Activated CD4-positive, alpha-beta T cell treated with anti-CD3 and anti-CD28 coated beads, Interleukin-2, amount 50 U/mL, for 16 hours (primary cell): ENCODE measurements at places on chromosomes 11 and 22.
A peak's percentile ranks its signal among the peaks of the same experiment; 100 is the strongest.

DNA sequence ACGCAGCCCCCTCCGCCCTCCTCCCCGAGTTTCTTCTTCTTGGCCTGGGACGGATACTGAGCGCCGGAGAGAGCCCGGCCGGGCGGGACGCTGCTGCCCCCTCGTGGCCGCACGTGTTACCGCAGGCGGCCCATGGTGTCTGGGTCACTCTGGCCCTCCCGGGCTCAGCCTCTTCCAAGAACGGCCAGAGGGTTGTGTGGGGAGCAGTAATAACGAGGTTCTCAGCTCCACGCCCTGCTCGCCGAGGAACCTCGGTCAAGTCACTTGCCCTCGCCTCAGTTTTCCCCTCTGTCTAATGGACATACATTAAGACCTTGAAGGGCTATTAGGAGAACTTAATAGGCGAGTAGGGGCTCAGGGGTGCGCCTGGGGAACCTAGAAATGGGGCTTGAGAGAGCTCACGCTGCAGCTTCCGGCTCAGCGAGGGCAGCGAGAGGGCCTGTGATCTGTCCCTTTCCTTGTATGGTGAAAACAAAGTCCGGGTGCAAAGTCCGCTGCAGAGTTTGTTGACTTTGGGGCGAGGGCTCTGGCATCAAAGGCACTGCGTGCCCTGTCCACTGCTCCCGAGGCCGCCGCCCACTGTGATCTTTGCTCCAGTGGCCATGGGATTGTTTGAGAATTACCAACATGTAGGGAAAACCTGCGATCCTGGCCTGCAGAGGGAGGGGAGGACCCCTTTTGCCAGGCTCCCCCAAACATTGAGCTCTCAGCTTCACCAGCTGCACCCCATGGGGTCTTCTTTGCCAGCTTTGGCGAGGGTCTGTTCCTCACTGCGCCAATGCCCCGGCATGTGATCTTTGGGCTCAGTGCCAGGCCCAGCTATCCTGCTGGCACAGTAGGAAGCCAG is 14.4 kb upstream of the LRP5 start:
- peak; percentile 74 for DNase-seq

GRCh38 chr11:10659339-10660216 is 34.0 kb downstream of the IRAG1 start:
- peak; percentile 10 for DNase-seq

GRCh38 chr11:73995247-73995646 is 12.6 kb upstream of the UCP2 start:
- peak; percentile 86 for DNase-seq

DNA sequence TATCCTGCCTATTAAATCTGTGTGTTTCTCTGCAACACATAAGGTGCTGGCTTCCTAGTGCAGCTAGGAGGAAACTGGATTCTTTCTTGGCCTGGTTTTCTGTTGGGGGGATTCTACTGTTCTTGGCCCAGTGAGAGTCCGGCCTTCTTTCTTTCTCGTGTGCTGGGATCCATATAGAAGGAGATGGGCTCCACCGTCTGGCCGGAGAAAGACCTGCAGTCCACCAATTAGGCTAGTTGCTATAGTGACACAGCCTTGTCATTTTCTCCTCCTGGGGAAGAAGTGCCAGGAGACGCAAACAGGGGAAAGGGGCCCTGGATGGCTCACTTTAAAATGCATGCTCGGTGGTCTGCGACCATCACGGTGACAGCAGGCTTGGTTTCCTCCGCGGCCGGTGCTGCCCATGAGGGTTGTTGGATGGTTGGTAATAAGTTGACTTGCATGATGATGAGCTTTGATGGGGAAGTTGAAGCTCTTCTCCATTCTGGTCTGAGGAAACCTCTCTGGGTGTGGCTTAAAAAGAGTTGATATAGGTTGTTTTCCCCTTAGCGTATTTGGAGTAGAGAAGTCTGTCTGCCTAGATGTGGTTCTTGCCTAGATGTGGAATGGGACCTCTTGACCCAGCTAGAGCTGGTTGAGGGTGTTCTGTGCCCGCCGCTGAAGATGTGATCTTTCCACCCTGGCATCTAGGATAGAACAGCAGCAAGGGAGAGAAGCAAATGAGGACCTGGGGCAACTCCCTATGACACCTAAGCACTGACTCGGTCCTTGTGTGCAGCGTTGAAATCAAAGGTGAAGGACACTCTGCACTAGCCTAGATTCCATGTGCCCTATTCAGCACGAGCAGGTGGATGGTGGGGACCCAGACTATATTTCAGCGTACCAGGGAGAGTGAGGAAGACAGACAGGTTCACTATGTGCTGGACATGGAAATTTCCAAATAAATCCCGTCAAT is 1335.0 kb downstream of the BRD1 start:
- DNase-seq = peak; percentile 60

DNA sequence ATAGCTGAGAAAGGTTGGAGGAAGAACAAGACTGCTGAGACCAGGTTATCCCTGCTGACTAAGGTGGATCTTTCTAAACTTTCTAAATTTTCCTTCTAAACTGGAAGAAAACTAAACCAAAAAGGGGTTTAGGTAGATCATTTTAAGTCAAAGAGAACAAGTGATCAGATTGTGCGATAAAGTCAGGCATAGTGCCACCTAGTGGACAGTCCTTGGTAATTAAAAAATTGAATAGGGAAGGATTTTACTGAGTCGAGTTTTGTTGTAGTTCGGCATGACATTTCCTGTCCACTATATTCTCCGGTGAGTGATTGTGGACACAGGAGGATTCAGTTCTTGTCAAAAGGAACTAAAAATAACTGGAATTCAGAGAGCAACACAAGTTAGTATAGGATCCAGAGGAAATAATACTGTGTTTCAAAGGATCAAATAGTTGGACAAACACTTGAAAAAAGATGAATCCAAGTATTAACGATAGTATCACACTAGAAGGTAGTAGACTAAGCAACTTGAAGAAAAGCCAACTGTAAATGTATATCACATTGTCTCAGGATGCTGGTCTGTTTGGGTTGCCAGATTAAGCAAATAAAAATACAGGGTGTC is 1236.4 kb downstream of the FAM181B start:
- peak; percentile 42 for DNase-seq

- DNase-seq = no peak
Observed at GRCh38 chr22:38789606-38790005, 4.3 kb downstream of the DNAL4 start.

DNA sequence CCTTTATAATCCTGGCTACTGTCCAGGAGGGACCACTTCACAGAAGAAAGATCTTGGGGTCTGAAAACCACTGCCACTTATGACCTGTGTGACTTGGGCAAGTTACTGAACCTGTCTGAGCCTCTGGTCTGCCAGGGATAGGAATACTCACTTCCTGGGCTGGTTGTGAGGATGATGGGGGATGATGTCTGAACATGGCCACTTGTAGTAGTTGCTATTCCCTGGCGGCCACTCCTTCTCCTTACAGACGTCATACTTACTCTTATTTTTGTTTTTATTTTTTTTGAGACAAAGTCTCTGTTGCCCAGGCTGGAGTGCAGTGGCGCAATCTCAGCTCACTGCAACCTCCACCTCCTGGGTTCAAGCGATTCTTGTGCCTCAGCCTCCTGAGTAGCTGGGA is 26.1 kb downstream of the CD82 start:
- DNase-seq = no peak
